ENCODE measurements at places on chromosomes 2 and 18. TPM values are rescaled to one million over a fixed set of nuclear protein-coding genes. Genes with fewer than 3 reads are reported as not detected.
A peak's percentile ranks its signal among the peaks of the same experiment; 100 is the strongest.

Gene SMARCAL1
- total RNA-seq = 34.3 TPM

Gene DTNA
- total RNA-seq = not detected

Gene IL36A
- total RNA-seq = not detected

Gene KCNE4
- not detected for total RNA-seq

Gene TTLL4
- 37.2 TPM for total RNA-seq

Gene AMMECR1L
- total RNA-seq = 14.9 TPM

Gene NEU4
- 0.10 TPM for total RNA-seq

Gene WDR43
- total RNA-seq = 86.6 TPM

Gene GPR39
- total RNA-seq = not detected

DNA sequence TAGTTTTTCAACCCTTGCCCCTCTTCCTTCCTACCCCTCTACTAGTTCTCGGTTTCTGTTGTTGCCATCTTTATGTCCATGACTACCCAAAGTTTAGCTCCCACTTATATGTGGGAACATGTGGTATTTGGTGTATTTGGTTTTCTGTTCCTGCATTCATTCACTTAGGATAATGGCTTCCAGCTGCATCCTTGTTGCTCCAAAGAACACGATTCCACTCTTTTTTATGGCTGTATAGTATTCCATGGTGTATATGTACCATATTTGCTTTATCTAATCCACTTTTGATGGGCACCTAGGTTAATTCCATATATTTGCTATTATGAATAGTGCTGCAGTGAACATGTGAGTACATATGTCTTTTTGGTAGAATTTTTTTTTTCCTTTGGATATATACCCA is 20.6 kb upstream of the DSC1 start:
- H3K27ac ChIP-seq = no peak overlapping the region
- DNase-seq = no peak
- H3K4me1 ChIP-seq = no peaks in the 10 kb centered on the region
- H3K4me3 ChIP-seq = no peak overlapping the region
- no peaks in the 10 kb centered on the region for H3K36me3 ChIP-seq

DNA sequence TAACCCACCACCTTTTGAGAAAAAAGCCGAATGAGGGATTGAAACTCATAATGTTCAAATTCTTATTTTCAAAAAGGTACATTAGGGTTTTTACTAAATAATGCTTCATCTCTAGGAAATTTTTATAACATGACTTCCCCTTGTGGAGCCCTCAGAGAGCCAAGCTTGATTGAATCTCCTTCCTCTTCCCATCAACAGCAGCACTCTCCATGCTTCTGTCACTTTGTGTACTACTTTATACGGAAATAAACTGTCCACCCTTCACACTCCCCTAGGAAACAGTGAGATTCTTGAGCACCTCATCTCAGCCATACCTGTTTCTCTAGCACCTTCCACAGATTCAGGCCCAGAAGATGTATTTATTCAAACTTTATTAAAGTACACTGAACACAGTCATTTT is 51.8 kb downstream of the TFPI start:
- H3K27ac ChIP-seq = no peak overlapping the region
- no peak overlapping the region for H3K4me3 ChIP-seq
- no peak for DNase-seq

- H3K36me3 ChIP-seq = no peaks in the 10 kb centered on the region
- no peak within 1 kb of the TSS for H3K27ac ChIP-seq
- no peak for DNase-seq
- H3K27me3 ChIP-seq = peaks cover 24% of the 10 kb centered on the region
- peaks cover 4% of the 10 kb centered on the region for H3K4me1 ChIP-seq
- no peak within 1 kb of the TSS for H3K4me3 ChIP-seq
Measured at GRCh38 chr2:163735685-163736432, at the start of gene FIGN. FIGN (minus strand) TSS chr2:163736008; CDS start chr2:163734927, 1,081 bp downstream.

DNA sequence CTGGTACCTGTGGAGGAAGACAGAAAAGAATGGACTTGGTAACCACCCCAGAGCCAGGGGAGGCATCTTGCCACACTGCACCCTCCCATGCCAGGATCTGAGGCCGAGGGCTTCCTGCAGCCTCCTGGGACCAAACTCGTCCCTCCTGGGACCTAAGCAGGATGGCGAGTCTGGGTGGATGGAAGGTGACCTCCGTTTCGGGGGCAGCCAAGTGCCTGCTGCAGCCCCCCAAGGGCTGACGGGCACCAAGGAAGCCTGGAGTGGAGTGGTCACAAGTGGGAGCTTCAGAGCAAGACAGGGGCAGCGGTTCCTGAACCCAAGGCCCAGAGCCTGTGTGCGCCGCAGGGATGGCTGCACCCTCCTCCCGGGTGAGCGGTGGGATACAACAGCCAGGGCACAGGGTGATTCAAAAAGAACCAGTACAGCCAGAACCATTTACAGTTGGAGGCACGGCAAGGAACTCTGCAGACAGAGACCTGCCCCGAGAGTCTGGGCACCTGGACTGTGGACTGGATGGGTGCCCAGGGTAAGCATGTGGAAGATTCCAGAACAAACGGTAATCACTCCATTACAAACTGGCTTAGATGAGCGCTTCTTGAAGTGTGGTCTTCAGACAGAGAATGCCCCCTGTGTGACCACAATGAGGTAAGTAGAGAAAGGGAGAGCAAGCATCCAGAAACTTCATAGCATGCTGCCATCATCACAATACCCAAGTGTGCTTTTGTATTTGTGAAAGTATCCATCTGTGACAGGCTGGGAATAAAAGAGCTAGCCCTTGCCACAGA is 12.1 kb downstream of the HS1BP3 start:
- H3K27me3 ChIP-seq = no peaks in the 10 kb centered on the region
- no peak for DNase-seq
- no peak overlapping the region for H3K27ac ChIP-seq
- H3K4me3 ChIP-seq = no peak overlapping the region
- H3K4me1 ChIP-seq = peaks cover 6% of the 10 kb centered on the region

GRCh38 chr2:157470321-157470720 is 26.4 kb upstream of the CYTIP start:
- no peaks in the 10 kb centered on the region for H3K27me3 ChIP-seq
- peak overlapping the region; percentile 50 for H3K4me3 ChIP-seq
- peaks cover 77% of the 10 kb centered on the region for H3K4me1 ChIP-seq
- H3K27ac ChIP-seq = peak overlapping the region; percentile 99
- H3K36me3 ChIP-seq = no peaks in the 10 kb centered on the region

DNA sequence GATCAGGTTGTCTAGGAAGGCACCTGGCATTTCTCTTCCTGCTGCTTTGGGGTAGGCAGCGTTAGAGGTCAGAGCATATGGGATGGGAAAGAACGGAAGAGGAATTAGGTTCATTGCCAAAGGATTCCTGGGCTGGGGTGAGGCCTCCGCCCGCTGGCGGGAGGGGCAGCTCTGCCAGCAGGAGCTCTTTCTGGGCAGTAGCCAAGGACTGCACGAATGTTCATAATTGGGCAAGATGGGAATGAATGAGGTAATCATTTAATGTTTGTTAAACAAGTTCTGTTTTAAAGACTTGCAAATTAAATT is 253.9 kb downstream of the AGAP1 start:
- DNase-seq = no peak
- no peak overlapping the region for H3K4me3 ChIP-seq
- H3K27me3 ChIP-seq = peaks cover 5% of the 10 kb centered on the region
- H3K36me3 ChIP-seq = no peaks in the 10 kb centered on the region

- H3K4me1 ChIP-seq = peaks cover 81% of the 10 kb centered on the region
- peaks cover 40% of the 10 kb centered on the region for H3K36me3 ChIP-seq
- peak overlapping the region; percentile 47 for H3K27ac ChIP-seq
- no peak overlapping the region for H3K4me3 ChIP-seq
- H3K27me3 ChIP-seq = no peaks in the 10 kb centered on the region
Measured at GRCh38 chr18:55289775-55290174, 298.2 kb downstream of the TCF4 start.

GRCh38 chr18:56402872-56403516 is 235.4 kb downstream of the TXNL1 start:
- H3K27ac ChIP-seq = no peak overlapping the region
- H3K36me3 ChIP-seq = no peaks in the 10 kb centered on the region
- peaks cover 3% of the 10 kb centered on the region for H3K27me3 ChIP-seq

DNA sequence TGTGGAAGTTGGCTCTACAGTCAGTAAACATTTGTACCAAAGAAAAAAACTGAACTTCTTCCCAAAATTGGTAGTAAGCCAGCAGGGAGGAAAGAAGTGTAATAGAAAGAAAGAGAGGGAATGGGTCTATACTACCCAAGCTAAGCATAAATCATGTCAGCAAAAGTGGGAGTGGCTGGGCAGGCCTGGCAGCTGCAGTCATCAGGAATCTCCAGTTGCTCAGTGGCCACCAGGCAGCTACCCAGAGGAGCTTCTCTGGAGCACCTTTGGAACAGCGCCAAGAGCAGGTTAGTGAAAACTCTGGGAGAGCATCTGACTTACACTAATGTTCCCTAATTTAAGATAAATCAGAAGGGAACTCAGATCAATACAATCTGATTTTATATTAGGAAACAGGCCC is 14.3 kb downstream of the FRZB start:
- H3K27ac ChIP-seq = no peak overlapping the region
- H3K27me3 ChIP-seq = peaks cover 17% of the 10 kb centered on the region

DNA sequence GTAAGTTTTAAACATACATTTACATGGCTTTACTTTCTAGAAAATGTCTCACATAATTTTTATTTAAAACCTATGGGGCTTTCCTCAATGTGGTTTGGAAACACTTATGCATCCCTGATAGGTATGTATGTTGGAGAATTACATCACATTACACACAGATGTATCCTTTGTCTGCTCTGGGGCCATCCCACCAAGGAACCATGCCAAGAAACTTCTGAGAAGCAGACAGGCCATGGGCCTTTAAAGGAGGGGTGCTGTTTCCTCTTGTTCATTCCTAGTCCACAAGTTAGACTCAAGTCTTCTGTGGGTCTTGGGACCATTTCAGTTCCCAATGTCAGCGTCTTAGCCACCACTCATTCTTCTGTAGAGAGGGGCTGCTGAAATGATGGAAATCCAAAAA is 162.0 kb upstream of the SETBP1 start:
- DNase-seq = no peak
- no peaks in the 10 kb centered on the region for H3K27me3 ChIP-seq
- no peaks in the 10 kb centered on the region for H3K36me3 ChIP-seq
- H3K4me3 ChIP-seq = no peak overlapping the region
